Stimulated activated CD4-positive, alpha-beta T cell treated with anti-CD3 and anti-CD28 coated beads, Interleukin-15, amount 100 ng/mL, for 48 hours (primary cell): ENCODE measurements at places on chromosomes 2 and 18.

DNA sequence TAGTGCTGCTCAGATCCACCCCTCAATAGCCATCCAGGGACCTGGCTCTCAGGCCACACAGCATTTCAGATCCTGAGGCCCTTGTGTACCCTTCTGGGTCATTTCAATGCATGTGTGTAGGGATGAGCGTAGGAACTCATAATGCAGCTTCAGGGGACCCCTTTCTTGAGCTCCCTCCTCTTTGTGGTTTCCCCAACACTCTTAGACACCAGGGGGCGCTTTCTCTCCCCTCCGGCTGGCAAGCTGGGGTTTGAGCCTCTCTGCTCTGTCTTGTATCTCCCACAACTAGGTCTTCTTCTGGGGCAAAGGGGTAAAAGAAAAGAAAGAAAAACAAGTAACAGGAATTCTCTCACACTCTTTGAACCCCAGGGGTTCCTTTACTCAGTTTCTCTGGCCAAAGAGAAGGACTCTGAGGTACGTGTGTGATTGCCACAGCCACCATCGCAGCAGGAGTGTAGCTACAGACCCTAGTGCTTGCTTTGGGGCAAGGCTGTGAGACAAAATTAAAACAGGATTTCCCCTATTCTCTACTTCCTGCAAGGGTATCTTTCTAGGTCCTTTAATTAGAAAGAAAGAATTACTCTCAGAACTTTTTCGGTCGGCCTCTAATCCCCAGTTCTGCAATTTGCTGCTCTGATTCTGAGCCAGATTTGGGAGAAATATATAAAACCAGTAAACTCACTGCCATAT, 38.0 kb downstream of the CABYR start:
- peak; percentile 15 for DNase-seq

GRCh38 chr2:95006588-95006987, 18.9 kb upstream of the MAL start:
- DNase-seq, result no peak

DNA sequence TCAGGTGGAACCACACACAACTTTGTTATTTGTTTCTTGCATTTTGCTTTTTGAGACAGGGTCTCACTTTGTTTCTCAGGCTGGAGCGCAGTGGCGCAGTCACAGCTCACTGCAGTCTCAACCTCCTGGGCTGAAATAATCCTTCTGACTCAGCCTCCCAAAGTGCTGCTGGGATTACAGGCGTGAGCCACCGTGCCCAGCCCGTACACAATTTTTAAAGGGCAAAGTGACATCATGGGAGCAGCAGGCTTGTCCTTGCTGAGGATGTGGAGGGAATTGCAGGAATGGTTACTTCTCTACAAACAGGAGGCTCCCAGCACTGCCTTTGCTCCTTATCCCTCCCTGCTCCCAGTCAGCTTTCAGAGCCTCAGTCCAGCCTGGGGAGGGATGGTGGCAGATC, 355.9 kb upstream of the KLHL29 start:
- no peak for DNase-seq

DNA sequence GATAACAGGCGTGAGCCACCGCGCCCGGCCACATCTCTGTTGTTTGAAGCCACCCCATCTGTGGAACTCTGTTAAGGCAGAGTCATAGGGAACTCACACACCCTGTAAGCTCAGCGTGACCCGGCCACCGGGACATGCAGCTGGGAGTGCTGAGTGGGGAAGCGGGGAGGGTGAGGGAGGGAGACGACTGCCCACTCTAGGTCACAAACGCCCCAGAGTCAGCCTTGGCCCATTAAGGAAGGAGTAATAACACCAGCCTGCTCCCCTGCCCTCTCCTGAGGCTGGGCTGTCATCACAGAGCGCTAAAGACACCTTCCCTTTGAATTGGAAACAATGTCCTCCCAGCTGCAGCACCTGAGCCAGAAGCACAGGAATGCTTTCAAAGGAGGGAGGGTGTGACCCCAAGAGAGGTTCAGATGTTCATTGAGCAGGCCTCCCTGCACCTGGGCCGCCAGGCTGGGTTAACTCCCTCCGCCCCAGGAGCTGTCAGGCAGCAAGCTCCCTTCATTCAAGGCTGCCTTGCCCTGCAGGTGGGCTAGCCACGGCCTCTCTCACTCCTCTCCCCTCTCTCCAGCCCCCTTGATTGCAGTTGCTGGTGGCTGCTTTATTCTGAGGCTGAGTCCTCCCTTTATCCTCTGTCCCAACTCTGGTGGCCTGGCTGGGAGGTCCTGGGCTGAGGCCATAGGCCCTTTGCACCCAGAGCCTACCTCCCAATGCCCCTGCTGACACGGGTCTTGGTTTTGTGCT, 77.2 kb upstream of the HPCAL1 start:
- no peak for DNase-seq

DNA sequence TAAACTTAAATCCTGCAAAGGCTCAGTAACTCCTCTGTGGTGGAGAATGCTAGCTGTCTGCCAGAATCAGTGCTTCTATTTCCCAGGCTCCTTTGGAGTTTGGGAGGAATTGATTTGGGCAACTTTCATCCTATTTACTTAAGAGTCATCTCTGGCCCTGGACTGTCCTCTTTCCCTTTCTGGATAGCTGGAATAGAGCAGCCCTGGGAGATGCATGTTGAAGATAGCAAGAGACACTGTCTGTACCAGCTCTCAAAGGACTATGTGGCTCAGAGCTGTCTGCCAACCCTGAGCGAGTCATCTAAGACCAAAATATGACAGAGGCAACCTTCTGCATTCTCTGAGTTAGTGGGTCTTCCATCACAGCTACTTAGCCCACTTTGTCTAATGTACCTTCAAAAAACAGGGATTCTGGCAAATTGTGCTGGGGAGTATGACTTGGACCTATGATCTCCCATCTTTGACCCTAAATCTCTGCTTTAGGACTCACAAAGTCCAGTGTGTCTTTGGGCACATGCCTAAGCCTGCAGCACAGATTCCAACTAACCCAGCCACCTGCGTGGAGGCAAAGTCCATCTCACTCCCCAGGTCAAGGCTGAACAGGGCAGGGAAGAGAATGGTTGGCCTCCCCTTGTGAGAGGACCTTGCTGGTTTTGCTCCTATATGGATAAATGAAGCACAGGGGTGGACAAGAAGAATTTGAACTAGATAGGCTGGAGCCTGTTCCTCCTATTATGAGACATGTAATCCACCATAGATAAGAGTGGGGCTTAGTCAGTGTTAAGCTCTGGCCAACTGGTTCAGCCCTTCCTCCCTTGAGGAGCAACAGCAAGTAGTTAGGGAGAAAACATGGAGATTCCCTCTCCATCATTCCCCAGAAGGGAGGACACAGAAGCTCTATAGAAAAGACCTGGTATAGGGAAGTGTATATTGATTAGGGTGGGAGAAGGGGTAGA, 99.1 kb upstream of the PELI1 start:
- no peak for DNase-seq

GRCh38 chr18:2857491-2858131, 10.8 kb downstream of the EMILIN2 start:
- DNase-seq, result no peak

DNA sequence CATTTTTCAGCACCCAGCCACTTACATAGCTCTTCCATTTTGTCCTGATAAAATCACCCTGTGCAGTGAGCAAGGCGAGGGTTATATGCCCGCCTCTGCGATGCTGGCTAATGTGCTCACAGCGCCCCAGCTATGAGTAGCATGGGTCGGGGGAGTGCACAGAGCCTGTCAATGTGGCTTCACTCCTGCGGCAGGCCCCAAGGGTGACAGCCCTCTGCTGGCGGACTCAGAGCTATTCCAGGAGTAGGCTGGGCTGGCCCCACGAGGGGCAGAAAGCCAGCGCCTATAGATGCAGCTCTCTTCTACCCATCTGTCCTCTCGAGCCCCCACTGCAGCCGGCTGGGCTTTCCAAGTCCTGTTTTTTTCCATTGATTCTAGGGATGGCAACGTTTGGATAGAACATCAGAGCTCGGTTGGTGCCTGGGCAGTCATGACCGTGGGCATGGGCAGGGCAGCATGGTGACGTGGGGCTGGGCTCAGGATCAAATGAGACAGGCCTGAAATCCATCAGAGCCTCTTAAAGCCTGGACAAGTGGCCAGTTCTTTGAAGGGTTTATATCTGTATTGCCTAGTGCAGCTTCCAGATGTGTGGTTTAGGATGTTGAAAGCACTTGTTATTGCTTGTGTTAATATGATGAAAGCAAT, 134.7 kb downstream of the MCFD2 start:
- DNase-seq, result no peak

DNA sequence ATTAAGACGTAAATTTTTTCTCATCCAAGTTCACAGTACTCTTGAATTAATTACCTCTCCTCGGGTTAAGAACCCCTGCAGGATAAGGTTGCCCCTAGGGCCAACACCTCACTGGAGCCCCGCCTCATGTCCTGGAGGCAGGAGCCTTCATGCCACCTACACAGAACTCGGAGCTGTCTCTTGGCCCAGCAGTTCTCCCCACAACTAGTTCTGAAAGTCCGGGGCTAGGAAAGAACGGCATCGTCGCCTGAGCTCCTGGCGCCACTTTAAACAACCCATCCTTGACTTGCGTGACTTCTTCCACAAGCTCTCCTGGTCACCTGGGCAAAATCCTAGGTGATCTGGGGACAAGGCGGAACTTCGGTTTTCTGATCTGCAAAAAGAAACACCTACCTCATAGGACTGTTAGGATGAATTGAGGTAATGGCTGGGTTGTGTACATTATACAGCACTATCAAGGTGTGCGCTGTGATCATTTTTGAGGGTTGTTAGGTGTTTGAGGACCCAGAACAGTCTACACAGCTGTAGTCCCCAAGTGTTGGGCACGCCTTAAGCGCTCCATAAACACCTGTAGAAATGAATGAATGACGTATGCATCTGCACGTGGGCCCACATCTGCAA, 641 bp upstream of the ITGA6 start:
- no peak for DNase-seq

GRCh38 chr18:29012364-29012763, 835.4 kb upstream of the CDH2 start:
- no peak for DNase-seq

GRCh38 chr18:31061945-31062344, 19.4 kb upstream of the DSC3 start:
- DNase-seq, result no peak

GRCh38 chr18:27735117-27735516, 441.8 kb downstream of the CDH2 start:
- no peak for DNase-seq

- DNase-seq, result no peak
Observed at GRCh38 chr2:64931246-64932115, 57.7 kb upstream of the SLC1A4 start.

DNA sequence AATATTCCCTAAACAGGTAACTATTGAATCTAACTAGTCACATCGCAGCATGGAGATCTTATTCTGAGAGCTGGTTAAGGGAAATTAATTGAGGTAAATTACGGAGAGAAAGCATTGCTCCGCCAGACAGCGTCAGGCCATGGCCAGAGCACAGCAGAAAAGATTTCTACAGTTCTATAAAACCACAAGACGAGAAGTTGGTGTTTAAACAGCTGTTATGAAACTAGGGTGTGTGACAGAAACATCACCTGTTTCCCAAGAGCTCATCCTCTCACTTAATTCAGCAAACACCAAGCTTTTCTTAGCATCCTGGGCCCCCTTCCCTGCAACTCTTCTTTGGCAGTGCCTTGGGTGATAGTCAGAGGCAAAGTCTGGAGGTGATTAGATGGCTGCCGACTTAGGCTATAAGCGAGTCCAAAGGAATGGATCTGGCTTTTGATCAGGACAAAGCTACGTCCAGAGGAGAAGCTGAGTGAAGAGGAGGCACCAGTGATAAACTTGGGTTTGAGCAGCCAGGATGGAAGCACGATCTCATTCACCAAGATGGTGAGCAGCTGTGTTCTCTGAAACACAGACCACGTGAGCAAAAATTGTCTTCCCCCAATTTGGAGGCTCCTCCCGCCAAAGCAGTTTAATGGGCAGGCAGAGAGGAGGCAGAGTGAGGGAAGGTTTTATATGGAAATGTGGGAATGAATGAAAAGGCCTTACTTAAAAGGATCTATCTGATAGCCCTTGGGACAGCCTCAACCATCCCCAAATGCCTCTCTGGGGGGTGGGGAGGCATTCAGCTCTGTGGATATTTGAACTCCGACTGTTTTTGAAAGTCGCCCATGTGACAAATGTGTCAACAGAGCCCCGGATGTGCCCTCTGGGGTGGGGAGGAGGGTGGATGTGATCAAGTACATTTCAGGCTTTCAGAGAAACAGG, 57.8 kb downstream of the PKDCC start:
- peak; percentile 74 for DNase-seq

GRCh38 chr2:14557916-14558315, 74.6 kb upstream of the LRATD1 start:
- DNase-seq, result no peak

GRCh38 chr2:16112972-16113560, 172.7 kb downstream of the MYCN start:
- no peak for DNase-seq

DNA sequence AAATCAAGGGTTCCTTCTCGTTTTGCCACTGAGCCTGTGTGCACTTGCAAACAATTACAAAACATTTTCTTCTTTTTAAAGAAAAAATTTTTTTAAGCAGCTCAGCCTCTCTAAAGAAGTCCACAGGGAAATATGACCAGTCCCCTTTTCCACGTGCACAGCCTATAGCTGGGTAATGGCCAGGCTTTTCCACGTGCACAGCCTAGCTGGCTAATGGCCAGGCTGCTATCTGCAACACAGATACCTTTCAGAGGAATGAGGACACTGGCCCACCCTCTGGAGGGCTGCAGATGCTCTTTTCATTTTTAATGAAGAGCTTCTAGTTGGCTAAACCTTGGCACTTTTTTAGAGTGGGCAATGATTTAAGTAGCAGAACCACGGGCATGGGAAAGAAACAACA, 46.3 kb downstream of the ASB18 start:
- no peak for DNase-seq

DNA sequence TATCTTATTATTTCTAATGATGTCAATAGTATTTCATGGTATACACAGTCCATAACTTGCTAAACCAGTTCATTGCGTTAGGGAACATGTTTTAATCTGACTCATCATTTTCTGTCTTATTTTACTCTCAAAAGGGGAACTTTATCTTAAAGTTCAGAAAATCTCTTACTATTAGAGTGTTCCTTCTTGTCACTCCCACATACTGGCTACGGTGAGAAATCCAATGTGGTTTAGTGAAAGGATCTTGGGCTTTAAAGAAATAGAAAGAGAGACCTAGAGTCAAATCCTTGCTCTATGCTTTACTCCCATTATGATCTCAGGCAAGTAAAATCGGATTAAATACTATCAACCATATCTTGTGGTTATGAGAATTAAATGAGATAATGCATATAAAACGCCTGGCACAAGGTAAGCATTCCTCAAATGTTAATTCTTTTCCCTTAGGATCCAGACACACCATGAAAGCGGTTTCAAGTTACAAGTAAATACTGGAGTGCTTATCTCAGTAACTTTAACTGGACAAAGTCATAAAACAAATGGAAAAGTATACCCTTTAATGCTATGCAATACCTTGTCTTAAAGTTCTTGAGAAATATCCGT, 576.0 kb downstream of the ARHGAP15 start:
- DNase-seq, result no peak
